Stimulated activated CD4-positive, alpha-beta T cell treated with anti-CD3 and anti-CD28 coated beads, Interleukin-1b, Interleukin-23, amount 100 ng/mL, for 1 hour (primary cell): ENCODE measurements at places on chromosomes 5 and 9.

GRCh38 chr9:119368681-119369581, at the start of gene BRINP1:
Gene BRINP1, minus strand, starts transcription at chr9:119369435. Its CDS starts 56,080 bp downstream, at chr9:119313355.
- DNase-seq, result no peak

DNA sequence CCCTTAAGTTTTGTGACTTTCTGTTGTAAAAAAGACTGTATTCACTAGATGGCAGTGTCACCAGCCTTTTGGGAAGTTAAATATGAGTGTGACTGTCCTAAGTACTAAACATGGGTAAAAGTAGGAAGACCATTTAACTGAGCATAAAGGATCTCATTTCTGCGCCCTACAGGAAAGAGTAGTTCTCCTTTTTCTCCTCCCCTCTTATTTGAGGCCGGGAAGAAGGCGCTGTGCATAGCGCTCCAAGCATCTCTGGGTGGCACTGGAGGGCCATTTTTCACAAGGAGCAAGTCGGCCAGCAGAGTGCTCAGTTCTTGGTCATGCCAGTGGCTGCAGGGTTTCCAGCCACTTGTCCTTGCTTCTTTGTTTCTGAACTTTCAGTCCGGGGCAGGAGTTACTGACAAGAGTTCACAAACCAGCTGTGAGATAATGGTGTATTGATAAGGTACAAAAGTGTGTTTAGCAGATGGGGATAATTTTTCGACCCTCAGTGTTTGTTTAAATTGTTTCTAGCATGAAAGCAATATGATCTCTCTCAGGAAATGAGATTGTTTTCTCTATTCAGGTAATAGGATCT, 227.6 kb upstream of the DMRT1 start:
- no peak for DNase-seq

- no peak for DNase-seq
Measured at GRCh38 chr5:150144879-150145278, 10.8 kb downstream of the PDGFRB start.

GRCh38 chr5:2899311-2899710, 147.8 kb upstream of the IRX2 start:
- no peak for DNase-seq

DNA sequence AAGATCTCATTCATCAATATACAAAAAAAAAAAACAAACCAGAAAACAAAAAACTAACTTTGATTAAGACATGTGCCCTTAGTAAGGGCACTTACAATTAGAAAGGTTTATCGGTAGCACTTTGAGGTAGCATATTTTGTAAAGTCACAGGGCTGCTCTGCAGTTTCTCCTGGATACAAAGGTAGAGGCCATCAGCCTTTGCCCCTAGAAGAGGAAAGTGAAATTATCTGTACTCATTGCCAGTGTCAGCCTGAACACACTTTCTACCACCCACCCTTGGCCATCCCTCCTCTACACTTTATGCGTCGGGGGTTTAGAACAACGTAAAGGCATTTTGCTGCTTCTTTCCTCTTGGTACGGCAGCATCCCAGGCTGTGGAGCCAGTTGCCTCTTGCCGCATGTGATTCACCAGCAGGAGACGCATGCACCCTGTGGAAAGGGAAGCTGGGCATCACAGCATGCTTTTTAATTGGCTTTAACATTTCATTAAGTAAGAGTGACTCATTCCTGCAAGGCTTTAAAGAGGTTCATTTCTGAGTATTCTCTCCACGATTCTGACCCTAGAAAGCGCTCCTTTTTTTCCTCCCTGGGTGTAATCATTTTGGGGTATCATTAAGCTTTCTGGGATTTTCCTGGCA, 84.6 kb downstream of the CEMIP2 start:
- DNase-seq, result no peak
